ENCODE measurements at places on chromosomes 3 and 15.

DNA sequence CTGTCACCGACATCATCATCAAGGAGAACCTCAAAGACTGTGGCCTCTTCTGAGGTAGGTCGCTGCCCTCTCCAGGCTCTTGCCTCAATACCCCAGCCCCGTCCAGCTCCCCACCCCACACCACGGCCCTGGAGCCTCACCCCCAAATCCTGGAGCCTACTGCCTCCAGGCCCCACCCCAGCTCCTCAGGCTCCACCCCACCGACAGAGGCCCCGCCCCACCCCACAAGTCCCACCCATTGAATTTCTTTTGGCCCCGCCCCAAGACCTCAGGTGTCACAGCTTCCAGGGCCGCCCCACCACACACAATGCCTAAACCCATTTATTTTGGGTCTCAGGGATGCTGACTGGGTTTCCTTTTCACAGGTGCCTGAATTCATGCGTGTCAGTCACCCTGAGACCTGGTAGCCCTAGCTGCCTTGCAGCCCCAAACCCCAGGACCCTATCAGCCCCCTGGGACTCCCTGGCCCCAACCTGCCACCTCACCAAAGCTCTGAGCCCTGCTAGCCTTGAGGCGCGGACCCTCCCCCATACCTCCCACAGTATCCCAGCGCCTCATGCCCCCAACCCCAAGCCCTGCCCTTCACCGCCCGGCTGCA, 3.6 kb downstream of the GNAT1 start:
- no peak for DNase-seq

- DNase-seq: no peak
Observed at GRCh38 chr3:40310705-40311104, 1.2 kb downstream of the EIF1B start.

DNA sequence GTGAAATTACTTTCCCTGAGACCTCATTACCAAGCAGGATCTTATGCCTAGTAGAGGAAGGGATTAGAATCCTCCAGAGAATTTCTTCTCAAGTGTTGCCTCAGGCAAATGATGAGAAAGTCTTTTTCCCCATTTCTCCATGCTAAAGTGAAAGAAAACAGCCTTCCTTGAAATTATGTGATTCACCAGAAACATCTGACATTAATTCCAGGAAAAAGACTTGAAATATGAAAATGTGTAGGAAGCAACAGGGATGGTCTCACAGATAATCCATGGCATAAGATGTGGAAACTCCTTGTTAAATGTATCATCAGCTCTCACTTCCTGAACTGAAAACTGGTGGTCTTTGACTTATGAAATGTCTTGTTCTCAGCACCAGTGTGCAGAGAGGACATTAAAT, 17.9 kb upstream of the ABI3BP start:
- no peak for DNase-seq

DNA sequence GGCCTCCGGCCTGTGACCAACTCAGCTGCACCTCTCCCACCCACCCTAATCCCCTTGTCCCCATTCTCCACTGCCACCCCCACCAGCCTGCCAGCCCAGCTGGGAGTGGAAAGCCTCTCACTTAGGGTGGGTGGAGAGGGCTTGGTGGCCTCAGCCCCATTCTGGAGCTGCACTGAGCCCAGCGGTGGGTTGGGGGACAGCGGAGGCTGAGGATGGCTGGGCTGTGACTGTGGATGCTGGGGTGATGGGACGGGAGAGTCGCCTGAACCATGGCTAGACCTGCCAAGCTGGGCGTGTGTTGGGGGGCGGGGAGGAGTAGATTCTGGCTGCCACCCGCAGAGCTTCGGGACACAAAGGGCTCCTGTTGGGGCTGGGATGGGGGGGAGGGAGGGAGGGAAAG, 1.8 kb downstream of the CLCN2 start:
- no peak for DNase-seq

DNA sequence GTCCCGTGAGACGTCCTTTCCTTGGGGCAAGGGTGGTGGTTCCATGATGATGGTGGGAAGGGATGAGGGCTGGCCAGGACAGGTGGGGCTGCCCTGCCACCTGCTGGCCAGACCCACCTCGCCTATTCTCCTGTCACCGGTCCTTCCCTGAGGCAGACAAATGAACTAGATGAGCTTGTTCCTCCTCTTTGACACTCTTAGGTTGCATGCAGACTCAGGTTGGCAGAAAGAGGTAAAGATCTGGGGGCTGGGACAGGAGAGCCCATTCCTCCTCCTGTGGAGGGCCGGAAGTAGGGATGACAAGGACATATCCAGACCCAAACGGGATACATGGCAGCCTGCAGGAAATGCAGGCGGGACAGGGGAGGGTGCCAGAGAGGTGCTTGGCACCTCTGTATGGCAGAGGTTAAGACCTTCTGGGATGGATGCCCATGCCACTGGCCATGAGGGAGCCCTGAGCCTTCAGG, 38.6 kb downstream of the ACSBG1 start:
- no peak for DNase-seq

- no peak for DNase-seq
Observed at GRCh38 chr15:91311986-91312385, 211.9 kb downstream of the SV2B start.

- no peak for DNase-seq
Observed at GRCh38 chr3:49536875-49537533, 17.3 kb upstream of the BSN start.

GRCh38 chr15:90099868-90100831, 2.1 kb downstream of the IDH2 start:
- no peak for DNase-seq

- no peak for DNase-seq
Observed at GRCh38 chr15:63044645-63045464, 2.3 kb downstream of the TPM1 start.

- DNase-seq: no peak
Observed at GRCh38 chr15:70252951-70253320, 155.2 kb upstream of the TLE3 start.

- no peak for DNase-seq
Observed at GRCh38 chr15:39330061-39330460, 250.8 kb upstream of the THBS1 start.

- DNase-seq: no peak
Observed at GRCh38 chr3:152508705-152509104, 240.0 kb downstream of the MBNL1 start.

GRCh38 chr15:98920091-98920880, 87.3 kb downstream of the PGPEP1L start:
- no peak for DNase-seq

GRCh38 chr15:49712846-49713450, 92.1 kb downstream of the DTWD1 start:
- DNase-seq: no peak

- peak; percentile 14 for DNase-seq
Observed at GRCh38 chr3:48820612-48821324, 26.9 kb downstream of the PRKAR2A start.

GRCh38 chr3:17339132-17339575, 403.3 kb downstream of the TBC1D5 start:
- no peak for DNase-seq

DNA sequence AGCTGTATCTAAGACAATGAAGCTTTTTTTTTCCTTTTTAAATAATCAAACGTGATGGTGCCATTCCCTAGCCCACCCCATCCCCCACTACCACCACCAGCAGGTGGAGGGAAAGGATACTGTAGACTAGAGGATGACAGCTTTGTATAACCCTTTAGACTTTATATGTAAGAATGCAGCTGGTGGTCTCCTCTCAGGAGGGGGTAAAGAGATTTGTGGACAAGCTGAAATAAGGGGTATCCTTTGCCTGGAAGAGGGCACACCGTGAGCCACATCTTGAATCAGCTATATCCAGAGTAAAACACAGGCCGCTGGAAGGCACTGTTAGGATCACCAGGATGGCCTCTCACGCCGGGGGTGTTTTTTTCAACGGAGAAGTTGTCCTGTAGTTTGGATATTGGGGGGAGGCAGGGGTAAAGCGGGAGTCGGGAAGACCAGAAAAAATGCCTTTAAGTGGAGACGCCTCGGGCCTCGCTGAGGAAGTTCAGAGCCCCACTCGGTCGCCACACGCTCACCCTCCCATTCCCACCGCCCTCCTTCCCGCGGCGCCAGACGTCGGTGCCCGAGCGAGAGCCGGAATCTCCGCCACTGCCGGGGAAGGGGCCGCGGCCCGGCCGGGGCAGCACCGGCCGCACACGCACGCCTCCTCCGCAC, 986 bp downstream of the KPNA4 start:
- no peak for DNase-seq

DNA sequence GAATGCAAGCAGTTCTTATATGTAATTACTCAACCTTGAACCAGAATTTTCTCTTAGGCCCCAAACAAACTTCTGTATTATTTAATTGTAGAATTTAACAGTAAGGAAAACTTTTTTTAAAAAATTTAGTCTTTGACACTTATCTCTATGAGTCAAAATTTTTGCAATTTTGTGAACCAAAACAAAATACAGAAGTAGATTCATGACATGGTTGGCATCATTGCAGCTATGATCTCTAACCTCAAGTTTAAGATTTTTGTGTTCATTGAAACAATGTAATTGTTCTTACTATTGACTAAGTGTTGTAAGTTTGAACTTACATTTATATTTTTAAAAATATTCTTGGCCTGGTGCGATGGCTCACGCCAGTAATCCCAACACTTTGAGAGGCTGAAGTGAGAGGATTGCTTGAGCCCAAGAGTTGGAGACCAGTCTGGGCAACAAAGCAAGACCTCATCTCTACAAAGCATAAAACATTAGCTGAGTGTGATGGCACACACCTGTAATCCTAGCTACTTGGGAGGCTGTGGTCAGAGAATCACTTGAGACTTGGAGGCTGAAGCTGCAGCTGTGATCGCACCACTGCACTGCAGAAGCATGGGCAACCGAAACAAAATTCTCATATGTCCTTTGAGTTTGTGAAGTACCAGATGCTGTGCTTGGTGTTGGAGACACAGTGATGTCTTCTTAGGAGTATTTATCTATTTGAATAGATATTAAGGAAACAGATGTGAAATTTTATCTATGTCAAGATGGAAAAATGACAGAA, 39.7 kb downstream of the STT3B start:
- DNase-seq: no peak

DNA sequence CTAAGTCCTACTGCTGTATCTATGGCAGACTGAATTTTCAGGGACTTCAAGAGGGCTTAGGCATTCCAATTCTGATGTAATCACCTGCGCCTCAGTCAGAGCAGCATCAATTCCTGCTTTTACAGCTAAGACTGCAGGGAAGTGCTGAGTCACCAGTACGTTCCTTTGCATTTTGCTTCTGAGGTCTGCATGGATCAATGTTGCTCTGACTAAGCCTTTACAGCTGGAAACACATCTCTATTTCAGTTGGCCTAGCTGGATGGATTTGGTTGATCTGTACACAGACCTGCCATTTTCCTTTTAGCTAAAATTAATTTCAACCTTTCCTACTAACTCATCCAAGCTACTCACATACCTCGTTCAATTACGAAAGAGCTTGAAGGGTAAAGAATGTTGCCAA, 51.3 kb downstream of the ETV5 start:
- peak; percentile 88 for DNase-seq

DNA sequence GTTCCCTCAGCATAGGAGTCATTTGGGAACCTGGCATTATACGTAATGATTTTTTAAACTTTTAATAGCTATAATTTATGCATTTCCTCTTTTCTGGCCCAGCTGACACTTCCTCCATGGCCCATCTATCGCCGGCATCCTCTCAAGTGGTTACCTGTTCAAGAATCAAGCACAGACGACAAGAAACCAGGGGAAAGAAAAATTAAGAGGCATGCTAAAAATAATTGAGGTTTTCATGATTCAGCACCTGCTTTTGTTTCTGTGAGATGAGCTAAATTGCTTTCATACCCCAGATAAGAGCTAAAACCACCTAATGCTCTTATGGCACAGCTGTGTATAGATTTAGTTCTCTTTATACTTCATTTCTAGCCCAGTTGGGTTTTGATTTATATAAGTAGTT, 1.7 kb downstream of the SPCS1 start:
- no peak for DNase-seq

DNA sequence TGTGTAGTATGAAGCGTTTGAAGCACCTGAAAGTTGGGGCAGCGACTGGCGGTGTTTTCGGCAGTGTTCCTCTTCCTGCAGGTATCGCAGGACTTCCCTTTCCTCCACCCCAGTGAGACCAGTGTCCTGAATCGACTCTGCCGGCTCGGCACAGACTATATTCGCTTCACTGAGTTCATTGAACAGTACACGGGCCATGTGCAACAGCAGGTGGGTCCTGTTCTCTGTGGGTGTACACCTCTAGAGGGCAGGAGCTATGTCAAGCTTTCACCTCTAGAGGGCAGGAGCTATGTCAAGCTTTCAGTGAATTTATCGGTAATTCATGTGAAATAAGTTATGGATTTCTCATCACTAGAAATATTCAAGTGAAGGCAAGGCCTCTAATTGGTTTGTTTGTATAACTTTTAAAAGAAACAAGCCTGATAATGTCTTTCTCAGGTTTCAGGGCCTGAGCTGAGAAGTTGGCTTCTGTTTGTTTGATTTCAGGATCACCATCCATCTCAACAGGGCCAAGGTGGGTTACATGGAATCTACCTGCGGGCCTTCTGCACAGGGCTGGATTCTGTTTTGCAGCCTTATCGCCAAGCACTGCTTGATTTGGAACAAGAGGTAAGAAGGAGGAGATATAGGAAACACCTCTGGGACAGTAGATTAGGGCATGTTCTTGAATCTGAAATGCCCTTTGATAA, 5.3 kb downstream of the TUBGCP4 start:
- no peak for DNase-seq

GRCh38 chr3:196377321-196377720, 39.1 kb upstream of the TM4SF19 start:
- no peak for DNase-seq

GRCh38 chr15:68421798-68422402, 10.1 kb downstream of the ITGA11 start:
- DNase-seq: no peak

DNA sequence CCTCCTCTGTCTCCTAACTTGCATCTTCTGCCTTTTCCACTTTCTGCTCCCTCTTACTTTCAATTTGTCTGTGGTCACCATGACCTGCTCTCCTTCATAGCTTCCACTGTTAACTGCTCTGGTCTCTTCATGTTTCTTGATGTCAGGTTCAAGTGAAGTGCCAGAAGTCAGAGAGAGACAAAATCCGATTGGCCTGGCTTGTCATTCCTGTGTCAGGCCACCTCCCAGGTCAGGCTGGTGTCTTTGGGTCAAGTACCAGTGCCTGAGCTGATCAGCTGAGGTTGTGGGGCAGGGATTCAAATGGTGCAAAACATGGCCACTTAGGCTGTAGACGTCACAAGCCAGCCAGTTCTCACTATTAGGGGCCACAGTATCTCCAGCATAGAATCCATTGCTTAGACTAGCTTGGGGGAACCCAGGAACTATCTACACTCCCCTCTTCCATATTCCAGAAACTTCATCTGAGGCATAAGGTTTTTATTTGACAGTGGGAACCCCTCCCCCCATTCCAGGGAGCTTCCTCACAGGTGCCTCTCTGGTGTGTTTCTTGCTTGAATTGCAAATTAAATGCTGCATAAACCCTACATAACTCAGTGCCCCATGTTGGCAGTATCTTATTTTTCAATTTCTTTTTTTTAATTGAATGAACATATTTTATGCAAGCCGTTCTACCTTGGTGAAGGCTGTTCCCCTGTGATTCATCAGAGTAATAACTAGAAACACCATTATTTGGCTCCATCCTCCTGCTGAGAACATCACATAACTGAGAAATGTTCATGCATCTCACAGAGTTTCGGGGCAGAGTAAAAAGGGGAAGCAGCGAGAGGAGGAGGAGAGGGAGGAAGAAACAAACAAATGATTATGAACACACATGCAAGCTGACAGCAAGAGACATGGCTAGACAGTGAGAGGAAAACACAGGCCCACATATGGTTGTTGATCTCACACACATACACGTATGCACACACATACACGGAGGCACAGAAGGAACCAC, 175.8 kb downstream of the TLE3 start:
- no peak for DNase-seq

- no peak for DNase-seq
Observed at GRCh38 chr15:90981681-90982080, 12.7 kb downstream of the PRC1 start.
